ENCODE measurements at places on chromosomes 11 and 22.
A peak's percentile ranks its signal among the peaks of the same experiment; 100 is the strongest.

GRCh38 chr22:48444320-48445112 is 1383.2 kb downstream of the BRD1 start:
- no peak for DNase-seq

DNA sequence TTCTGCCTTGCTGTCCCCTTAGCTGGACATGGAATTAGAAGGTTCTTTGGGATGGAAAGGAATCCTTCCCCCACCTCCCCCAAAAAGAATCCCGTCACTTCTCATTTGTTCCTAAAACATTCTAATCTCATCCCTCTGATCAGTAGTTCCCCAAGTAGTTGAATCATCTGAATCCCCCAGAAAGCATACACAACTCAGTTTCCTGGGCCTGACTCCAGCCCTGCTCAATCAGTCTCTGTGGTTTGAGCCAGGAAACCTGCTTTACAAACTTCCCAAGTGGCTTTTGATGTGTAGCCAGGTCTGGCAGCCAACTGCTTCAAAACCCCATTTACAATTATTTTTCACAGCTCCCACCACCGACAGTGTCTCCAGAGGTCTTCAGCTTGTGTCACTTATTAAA is 20.2 kb downstream of the C22orf31 start:
- no peak for DNase-seq

DNA sequence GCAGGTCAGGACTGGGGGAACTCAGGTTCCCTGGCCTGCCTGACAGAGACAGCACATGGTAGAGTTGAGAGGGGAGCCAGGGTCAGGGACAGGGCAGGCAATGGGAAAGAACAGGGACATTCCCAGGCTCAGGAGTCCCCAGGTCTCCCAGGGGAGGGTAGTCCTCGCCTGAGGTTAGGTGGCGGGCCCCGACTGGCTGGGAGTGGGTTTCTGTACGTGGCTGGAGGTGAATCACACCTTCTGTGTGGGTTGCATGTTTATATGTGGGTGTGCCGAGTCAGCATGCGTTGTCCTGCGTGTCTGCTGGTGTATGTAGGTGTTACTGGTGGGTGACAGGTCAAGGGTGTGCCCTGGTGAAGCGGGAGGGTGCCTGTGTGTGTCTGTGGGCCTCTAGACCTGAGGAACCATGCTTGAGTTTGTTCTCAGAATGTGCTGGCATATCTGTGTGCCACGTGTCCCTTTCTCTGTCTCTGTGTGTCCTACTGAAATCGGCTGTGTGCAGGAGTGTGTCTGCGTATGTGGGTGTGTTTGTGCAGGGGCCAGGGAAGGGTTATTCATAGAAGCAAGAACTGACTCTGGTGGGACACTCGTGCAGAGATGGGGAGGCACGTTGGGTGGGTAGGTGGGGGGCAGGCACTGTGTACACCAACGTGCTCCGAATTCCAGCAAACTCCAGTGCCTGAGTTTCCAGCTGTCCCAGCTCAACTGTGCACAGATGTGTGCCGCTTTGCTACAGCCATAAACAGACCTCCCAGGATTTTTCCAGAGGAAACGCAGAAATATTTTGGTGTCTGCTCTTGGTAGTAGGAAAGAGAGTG is 23.8 kb upstream of the OAF start:
- no peak for DNase-seq

- DNase-seq: no peak
These were observed 2.9 kb downstream of the POU2AF3 start for GRCh38 chr11:111301004-111301841.

DNA sequence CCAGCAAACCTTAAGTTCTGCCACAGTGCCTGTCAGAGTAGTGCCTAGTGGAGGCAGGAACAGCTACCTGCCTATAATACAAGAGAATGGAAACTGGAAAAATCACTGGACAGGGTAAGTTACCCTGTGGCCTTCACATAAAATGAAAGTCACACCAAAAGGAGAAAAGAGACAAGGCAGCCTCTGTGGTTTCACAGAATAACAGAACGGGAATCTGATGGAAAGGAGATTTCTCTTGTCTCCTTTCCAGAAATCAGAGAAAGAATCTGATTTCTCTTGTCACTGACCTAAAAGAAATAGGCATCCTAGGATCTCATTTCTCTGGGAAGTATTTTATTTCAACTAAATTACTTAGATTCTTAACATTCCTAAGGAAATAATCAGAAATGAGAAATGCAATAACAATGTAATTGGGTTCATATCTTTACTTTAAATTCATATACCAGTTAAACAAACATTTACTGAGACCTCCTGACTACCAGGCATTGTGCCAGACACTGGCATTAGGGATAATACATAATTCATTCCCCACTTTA is 41.6 kb downstream of the PRCP start:
- DNase-seq: no peak

GRCh38 chr22:42860968-42861367 is 3.9 kb upstream of the ARFGAP3 start:
- DNase-seq: no peak

DNA sequence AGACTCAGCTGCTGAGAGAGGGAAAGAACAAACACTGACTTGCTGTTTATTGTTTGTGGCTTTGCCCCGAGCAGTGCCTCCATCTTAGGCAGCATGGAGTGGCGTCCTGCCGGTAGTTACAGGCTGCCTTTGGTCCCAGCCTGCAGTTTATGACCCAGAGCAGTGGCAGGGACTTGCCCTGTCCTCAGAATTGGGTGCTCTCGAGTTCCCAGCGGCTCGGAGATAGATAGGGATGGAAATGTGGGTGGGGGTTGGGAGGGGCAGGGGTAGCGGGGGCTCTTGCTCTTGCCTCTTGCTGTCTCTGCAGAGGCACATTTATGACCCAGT is 3.1 kb downstream of the ALX4 start:
- no peak for DNase-seq

DNA sequence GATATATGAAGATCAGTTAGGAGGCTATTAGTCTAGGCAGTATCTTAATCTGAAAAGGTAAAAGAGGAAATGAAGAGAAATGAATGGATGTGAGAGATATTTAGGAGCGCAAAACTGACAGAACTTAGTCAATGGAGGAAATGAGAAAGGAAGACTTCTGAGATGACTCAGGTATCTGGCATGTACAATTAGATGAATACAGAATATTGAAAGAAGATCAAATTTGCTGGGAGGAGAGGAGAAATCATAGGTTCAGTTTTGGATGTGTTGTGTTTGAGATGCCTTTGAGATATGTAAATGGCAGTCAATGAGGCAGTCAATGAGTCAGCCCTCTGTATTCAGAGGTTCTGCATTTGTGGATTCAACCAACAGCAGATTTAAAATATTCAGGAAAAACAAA is 42.9 kb upstream of the GAB2 start:
- no peak for DNase-seq

DNA sequence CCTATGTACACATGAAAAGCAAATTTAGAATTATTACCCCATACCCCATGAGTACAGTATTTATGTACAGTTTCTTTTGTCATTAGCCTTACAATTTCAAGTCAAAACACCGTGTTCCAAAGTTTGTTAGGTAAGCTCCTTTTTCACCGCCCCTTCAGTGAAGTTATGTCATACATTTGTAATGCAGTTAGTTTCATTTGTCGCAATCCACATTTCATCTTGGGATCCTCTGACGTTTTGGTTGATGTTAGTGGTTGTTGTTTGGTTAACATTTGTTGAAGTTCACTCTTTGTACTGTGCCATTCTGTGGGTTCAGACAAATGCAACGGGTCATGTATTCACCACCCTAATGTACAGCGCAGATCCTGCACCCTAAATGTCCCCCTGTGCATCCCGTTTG is 45.2 kb downstream of the ARHGEF12 start:
- DNase-seq: no peak

- no peak for DNase-seq
These were observed 11.0 kb upstream of the SORL1-AS1 start for GRCh38 chr11:121463689-121464335.

DNA sequence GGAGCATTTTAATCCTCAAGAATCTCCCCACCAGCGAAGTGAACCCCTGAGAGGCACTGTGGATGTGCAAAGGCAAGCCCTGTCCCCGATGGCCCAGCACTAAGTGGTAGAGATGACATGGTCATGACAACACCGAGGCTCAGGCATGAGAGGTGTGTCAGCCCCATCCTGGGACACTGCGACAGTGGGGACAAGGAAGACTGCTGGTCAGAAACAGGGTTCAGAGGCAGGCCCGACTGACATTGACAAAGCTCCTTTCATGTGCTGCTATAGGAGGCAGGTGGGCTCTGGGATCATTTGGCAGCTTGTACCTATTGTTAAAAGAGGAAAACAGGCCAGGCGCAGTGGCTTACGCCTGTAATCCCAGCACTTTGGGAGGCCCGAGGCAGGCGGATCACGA is 54.3 kb upstream of the MYEOV start:
- DNase-seq: no peak

- DNase-seq: no peak
These were observed 34.4 kb downstream of the PPP2R1B start for GRCh38 chr11:111731821-111732220.

DNA sequence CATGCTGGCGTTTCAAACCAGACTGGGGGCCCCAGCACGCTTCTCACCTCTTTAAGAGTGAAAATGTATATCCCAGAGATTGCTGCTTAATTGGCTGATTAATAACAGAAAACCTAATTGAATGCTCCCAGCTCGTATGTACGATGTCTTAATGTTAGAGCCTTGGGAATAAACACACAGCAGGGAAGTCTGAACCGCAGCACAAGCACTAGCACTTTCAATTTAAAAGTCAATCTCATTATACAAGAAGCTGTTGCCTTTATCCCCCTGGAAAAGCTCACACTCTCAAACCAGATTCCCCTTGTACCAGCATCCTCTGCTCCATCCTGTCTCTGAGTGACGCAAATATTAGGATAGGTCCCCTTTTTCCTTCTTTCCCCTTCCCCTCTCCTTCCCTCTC is 449.1 kb downstream of the MN1 start:
- DNase-seq: no peak

GRCh38 chr11:125588505-125588904 is 4.1 kb upstream of the STT3A start:
- DNase-seq: no peak

DNA sequence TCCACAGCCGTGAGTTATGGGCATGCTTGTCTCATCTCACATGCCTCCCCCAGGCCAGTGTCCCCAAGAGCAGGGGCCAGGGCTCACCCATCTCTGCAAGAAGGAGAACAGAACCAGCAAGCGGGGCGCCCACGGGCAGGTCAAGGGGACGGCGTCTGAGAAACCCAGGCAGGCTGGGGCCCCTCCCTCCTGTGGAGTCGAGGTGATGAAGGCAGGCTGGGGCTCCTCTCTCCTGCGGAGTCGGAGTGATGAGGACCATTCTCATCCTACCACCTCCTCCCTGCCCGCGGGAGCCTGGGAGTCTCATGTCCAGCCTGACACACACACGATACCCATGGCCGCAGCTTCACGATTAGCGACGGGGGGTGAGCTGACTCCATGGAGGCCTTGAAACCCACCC is 141.9 kb downstream of the CTTN start:
- DNase-seq: peak; percentile 4

All from iPS-NIHi11 (cell line).